Esophagus (tissue), 2 donors: ENCODE measurements at places on chromosomes 2 and 18. TPM values are rescaled to one million over a fixed set of nuclear protein-coding genes. Genes with fewer than 3 reads are reported as not detected.

Gene CD8B
- 1.7 TPM for polyA plus RNA-seq

Gene NGEF
- 8.4 TPM for polyA plus RNA-seq

Gene KDM3A
- polyA plus RNA-seq: 32.3 TPM

Gene TCF23
- polyA plus RNA-seq: not detected
